ENCODE measurements at places on chromosomes 12 and 14. TPM values are rescaled to one million over a fixed set of nuclear protein-coding genes. Genes with fewer than 3 reads are reported as not detected.

GRCh38 chr14:72812292-72812851 lies 81.5 kb downstream of the DPF3 start:
- no peaks in the 10 kb centered on the region for H3K27me3 ChIP-seq
- no peak overlapping the region for H3K4me3 ChIP-seq
- DNase-seq = peak; percentile 74

DNA sequence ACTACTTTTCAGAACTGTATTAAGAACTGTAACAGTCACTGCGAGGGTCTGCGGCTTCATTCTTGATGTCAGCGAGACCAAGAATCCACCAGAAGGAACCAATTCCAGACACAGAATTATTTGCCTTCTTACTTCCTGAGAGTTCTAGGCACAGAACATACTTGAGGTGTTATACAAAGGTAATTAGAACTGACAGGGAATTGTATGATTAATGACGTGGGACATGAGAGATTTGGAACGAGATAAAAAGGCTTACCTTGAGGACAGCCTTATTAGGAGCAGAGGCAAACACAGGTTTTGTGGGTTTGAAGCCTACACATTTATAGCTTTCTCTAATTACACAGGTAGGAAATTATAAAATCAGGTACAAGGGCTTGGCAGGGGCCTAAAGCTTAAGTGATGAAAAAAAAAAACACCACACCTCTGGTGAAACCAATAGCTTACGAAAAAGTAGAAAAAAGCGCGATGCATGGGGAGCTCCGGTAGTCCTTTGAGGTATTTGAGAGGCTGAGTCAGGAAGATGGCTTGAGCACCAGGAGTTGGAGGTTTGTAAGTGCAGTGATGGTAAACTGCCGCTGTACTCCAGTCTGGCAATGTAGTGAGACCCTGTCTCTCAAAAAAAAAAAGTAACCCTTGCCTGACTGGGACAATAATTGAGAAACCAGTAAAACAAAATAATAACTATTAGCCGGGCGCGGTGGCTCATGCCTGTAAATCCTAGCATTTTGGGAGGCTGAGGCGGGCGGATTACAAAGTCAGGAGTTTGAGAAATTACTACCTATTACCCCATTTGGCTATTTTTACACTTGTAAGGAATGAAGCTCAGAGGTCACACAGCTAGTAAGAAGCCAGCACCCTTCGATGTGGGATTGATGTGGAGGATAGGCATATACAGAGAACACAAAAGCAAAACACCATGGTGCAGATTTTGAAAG lies 795 bp upstream of the ACOT2 start:
- peak; percentile 31 for DNase-seq
- H3K4me1 ChIP-seq = no peaks in the 10 kb centered on the region
- no peaks in the 10 kb centered on the region for H3K27me3 ChIP-seq
- no peaks in the 10 kb centered on the region for H3K36me3 ChIP-seq
- peak overlapping the region; percentile 79 for H3K4me3 ChIP-seq
- H3K27ac ChIP-seq = peak overlapping the region; percentile 95

- peaks cover 6% of the 10 kb centered on the region for H3K4me1 ChIP-seq
- no peak for DNase-seq
- peak overlapping the region; percentile 51 for H3K27ac ChIP-seq
- no peaks in the 10 kb centered on the region for H3K27me3 ChIP-seq
- H3K36me3 ChIP-seq = no peaks in the 10 kb centered on the region
These were observed 21.2 kb upstream of the CDCA4 start for GRCh38 chr14:105041841-105042765.

GRCh38 chr12:4281173-4281654 lies 7.7 kb downstream of the CCND2 start:
- no peaks in the 10 kb centered on the region for H3K27me3 ChIP-seq
- no peaks in the 10 kb centered on the region for H3K4me1 ChIP-seq
- no peaks in the 10 kb centered on the region for H3K36me3 ChIP-seq
- no peak for DNase-seq
- H3K4me3 ChIP-seq = no peak overlapping the region

- no peaks in the 10 kb centered on the region for H3K4me1 ChIP-seq
- no peak for DNase-seq
- H3K4me3 ChIP-seq = no peak overlapping the region
- H3K27ac ChIP-seq = no peak overlapping the region
These were observed 108.7 kb downstream of the DIP2B start for GRCh38 chr12:50613463-50613862.

DNA sequence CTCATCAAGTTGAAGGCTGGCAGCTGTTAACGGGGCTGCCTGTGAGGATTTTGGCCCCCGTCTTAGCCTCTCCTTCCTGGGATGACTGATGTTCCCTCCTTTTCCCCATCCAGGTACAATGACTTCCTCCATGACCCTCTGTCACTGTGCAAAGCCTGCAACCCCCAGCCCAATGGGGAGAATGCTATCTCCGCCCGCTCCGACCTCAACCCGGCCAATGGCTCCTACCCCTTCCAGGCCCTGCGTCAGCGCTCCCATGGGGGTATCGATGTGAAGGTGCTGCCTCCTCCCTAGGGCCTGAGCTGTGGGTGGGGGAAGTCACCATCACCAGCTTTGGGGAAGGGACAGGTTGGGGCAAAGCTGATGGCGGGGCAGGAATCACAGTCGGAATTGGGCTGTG lies 16.1 kb downstream of the SDS start:
- H3K27ac ChIP-seq = no peak overlapping the region
- H3K4me3 ChIP-seq = no peak overlapping the region
- no peaks in the 10 kb centered on the region for H3K36me3 ChIP-seq
- no peak for DNase-seq
- H3K27me3 ChIP-seq = no peaks in the 10 kb centered on the region

DNA sequence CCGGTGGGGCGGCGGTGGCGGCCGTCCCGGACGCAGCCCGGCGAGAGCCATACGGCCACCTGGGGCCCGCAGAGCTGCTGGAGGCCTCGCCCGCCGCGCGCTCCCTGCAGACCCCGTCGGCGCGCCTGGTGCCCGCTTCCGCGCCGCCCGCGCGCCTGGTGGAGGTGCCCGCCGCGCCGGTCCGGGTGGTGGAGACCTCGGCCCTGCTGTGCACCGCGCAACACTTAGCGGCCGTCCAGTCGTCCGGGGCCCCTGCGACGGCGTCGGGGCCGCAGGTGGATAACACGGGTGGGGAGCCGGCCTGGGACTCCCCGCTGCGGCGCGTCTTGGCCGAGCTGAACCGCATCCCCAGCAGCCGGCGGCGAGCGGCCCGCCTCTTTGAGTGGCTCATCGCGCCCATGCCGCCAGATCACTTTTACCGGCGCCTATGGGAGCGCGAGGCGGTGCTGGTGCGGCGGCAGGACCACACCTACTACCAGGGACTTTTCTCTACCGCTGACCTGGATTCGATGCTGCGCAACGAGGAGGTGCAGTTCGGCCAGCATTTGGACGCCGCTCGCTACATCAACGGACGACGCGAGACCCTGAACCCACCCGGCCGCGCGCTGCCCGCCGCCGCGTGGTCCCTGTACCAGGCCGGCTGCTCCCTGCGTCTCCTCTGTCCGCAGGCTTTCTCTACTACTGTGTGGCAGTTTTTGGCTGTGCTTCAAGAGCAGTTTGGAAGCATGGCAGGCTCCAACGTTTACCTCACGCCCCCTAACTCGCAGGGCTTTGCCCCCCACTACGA lies 716 bp downstream of the RIOX1 start:
- peak overlapping the region; percentile 87 for H3K27ac ChIP-seq
- peak overlapping the region; percentile 65 for H3K4me3 ChIP-seq
- H3K27me3 ChIP-seq = no peaks in the 10 kb centered on the region
- H3K36me3 ChIP-seq = no peaks in the 10 kb centered on the region
- DNase-seq = peak; percentile 54

DNA sequence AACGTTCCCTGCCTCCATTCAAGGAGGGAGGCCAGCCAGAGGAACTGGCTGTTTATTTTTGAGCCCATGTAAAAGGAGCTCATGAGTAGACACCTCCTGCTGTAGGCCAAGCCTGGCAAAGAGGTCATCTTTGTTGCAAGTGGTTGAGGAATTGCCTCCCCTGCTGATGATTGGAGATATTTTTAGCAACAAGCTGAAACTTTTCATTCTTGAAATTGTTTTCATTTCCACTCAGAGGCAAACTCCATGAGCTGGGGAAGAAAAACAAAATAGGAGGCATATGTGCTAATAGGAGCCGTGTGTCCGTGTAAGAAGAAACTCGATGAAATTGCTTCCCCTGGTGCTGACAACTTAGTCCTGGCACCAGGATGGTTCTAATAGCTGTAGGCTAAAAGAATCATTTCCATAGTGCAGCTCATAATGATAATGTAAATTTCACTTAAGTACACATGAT lies 440.1 kb upstream of the FAR2 start:
- H3K36me3 ChIP-seq = no peaks in the 10 kb centered on the region
- no peak overlapping the region for H3K27ac ChIP-seq
- no peak overlapping the region for H3K4me3 ChIP-seq

DNA sequence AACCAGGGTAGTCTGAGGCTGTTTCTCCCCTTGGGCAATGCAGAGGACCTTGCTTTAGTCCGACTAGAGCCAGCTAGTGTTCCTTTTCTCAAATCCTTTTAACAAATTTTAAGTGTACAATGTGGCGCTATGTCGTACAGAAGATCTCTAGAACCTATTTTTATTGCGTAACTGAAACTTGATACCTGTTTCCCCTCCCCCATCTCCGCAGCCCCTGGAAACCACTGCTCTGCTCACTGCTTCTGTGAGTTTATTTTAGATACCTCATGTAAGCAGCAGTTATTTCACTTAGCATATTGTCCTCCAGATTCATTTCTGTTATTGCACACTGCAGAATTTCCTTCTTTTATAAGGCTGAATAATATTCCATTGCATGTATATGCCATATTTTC lies 1092.3 kb downstream of the AACS start:
- no peaks in the 10 kb centered on the region for H3K36me3 ChIP-seq
- H3K4me1 ChIP-seq = no peaks in the 10 kb centered on the region
- H3K27ac ChIP-seq = no peak overlapping the region

DNA sequence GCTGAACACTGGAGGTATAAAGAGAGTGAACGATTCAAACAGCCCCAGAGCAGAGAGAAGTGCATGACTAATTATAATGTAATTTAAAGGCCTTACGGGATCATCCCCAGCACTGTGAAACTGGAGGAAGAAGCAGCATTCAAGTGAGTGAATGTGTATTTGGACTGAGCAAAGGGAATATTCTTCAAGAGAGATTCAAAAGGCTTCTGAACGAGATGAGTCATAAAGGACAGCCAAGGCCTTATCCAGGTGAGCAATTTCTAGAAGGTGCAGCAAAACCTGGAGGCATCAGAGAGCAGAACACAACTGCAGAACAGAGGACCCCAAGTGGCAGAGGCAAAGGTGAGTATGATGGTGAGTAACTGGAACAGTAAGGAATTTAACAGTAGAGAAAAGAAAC lies 127.2 kb downstream of the BCAT1 start:
- no peaks in the 10 kb centered on the region for H3K4me1 ChIP-seq
- DNase-seq = no peak
- H3K4me3 ChIP-seq = no peak overlapping the region
- H3K27ac ChIP-seq = no peak overlapping the region
- H3K27me3 ChIP-seq = no peaks in the 10 kb centered on the region

- no peaks in the 10 kb centered on the region for H3K4me1 ChIP-seq
- no peak for DNase-seq
- H3K36me3 ChIP-seq = no peaks in the 10 kb centered on the region
- H3K27ac ChIP-seq = no peak overlapping the region
These were observed 77.0 kb downstream of the CATSPERB start for GRCh38 chr14:91654836-91655235.

GRCh38 chr12:108969622-108970021 lies 51.2 kb downstream of the SVOP start:
- no peak for DNase-seq
- no peaks in the 10 kb centered on the region for H3K27me3 ChIP-seq
- H3K36me3 ChIP-seq = no peaks in the 10 kb centered on the region

DNA sequence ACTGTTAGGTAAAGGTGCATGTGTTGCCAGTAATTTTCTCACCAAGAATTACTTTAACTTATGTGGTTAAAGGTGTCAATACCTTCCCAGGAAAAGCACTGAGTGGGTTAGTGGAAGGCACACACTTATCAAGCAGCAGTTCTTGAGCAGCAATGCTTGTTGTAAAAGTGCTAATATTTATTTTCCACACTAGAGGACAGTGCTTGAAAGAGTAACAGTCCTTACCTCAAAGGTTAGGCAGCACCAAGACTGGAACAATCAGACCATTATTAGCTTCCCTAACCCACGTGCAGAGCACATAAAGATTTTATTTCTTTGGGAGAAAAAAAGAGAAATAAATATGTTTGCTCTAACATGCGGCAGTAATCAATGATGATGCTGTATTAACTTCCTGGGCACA lies 48.8 kb upstream of the KRR1 start:
- no peaks in the 10 kb centered on the region for H3K4me1 ChIP-seq
- H3K36me3 ChIP-seq = no peaks in the 10 kb centered on the region
- DNase-seq = no peak
- no peak overlapping the region for H3K4me3 ChIP-seq
- no peak overlapping the region for H3K27ac ChIP-seq
- no peaks in the 10 kb centered on the region for H3K27me3 ChIP-seq

- peaks cover 6% of the 10 kb centered on the region for H3K4me1 ChIP-seq
- peaks cover 16% of the 10 kb centered on the region for H3K36me3 ChIP-seq
- no peak for DNase-seq
These were observed 43.2 kb downstream of the JDP2 start for GRCh38 chr14:75471059-75471458.

- H3K4me1 ChIP-seq = peaks cover 9% of the 10 kb centered on the region
- no peaks in the 10 kb centered on the region for H3K27me3 ChIP-seq
- no peak overlapping the region for H3K27ac ChIP-seq
These were observed 54.2 kb downstream of the LGMN start for GRCh38 chr14:92693998-92694795.

DNA sequence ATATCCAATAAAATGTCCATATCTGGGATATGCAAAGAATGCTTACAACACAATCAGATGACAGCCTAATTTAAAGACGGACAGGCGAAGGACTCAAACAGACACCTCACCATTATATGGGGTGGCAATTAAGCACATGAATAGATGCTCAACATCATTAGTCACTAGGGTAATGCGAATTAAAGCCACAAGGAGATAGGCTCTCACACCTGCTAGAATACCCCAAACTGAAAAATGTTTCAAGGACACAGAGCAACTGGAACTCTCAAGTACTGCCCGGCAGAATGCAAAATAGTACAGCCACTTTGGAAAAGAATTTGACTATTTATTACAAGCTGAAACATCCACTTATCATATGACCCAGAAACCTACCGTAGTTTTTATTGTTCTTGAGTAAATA lies 42.9 kb downstream of the FERMT2 start:
- no peaks in the 10 kb centered on the region for H3K4me1 ChIP-seq
- no peaks in the 10 kb centered on the region for H3K27me3 ChIP-seq
- H3K4me3 ChIP-seq = no peak overlapping the region
- no peaks in the 10 kb centered on the region for H3K36me3 ChIP-seq
- no peak overlapping the region for H3K27ac ChIP-seq

DNA sequence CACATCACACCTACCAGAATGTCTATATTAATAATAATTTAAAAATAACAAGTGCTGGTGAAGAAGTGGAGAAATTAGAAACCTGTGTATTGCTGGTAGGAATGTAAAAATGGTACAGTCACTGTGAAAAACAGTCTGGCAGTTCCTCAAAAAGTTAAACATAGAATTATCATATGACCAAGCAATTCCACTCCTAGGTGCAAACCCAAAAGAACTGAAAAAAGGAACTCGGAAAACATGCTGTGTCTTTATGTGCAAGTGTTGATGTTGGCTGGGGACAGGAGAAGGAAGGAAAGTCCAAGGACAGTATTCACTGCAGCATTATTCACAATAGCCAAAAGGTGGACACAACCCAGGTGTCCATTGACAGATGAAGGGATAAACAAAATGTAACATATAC lies 146.5 kb downstream of the TTC7B start:
- no peak overlapping the region for H3K27ac ChIP-seq
- no peaks in the 10 kb centered on the region for H3K27me3 ChIP-seq
- no peak for DNase-seq
- H3K4me3 ChIP-seq = no peak overlapping the region

Gene NRDE2
- 27.9 TPM for total RNA-seq

Gene PROX2
- not detected for total RNA-seq

Gene SOX5
- 10.8 TPM for total RNA-seq

Gene SIX6
- total RNA-seq = not detected

All from kidney (tissue), 22 donors.